ENCODE measurements at places on chromosomes 5 and 9.

- no peak for DNase-seq
Measured at GRCh38 chr5:101142102-101142501, 239.0 kb upstream of the ST8SIA4 start.

DNA sequence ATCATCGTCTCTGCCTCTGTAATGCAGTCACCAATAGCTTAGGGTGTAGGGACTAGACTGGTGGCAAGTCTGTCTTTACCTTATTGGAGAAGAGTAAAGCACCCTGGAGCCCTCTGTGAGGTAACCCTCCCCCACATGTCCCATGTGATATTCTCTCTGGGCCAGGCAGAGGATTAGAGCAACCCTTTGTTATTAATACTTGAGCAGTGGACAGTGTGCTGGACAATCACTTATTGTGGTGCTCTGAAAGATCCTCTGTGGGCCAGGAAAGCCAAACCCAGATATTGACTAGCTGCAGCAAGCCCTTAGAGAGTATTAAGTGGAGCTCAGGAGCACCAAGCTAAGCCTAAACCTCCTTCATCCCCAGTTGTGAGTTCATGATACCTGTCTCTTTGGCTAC is 139.7 kb upstream of the RUSC2 start:
- no peak for DNase-seq

- DNase-seq, result no peak
Measured at GRCh38 chr5:166353580-166353979, 1937.9 kb upstream of the WWC1 start.

DNA sequence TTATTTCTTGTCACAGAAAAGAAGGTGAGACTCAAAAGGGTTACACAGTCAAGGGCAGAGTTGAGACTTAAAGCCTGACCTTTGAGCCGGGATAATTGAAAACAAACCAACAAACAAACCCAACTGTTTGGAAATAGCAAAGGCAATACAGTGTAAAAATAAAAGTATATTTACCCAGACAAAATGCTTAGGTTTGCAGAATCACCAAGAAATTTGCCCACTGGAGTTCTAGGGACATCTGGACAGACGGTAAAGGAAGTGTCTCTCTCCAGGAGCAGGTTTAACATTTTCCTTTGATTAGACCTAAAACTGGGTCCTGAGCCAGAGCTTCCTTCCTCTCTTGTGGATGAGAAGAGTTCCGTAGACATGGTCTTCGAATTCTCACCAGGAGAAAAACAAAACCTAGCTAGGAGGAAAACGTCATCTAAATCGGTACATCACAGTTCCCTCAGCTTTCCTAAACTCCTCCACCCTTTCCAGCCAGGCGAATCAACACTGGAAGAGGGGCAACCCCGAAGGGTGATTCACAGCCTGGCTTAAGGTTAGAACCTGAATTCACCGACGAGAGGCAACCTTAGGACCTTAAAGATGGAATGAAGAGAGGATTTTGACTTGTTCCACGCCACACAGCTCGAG is 673 bp downstream of the CDC25C start:
- no peak for DNase-seq

DNA sequence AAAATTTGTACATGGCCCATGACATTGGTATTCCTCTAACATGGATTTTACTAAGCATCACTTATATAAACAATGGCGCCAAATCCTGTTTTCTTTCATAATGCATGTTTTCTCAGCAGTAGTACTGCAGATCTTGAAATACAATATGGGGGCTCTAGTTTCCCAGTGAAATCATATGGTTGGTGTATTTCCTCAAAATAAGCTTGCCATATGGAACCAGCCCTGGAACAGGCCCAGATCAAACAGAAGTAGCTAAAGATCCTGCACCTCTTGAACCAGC is 163.9 kb downstream of the ZNF608 start:
- no peak for DNase-seq

DNA sequence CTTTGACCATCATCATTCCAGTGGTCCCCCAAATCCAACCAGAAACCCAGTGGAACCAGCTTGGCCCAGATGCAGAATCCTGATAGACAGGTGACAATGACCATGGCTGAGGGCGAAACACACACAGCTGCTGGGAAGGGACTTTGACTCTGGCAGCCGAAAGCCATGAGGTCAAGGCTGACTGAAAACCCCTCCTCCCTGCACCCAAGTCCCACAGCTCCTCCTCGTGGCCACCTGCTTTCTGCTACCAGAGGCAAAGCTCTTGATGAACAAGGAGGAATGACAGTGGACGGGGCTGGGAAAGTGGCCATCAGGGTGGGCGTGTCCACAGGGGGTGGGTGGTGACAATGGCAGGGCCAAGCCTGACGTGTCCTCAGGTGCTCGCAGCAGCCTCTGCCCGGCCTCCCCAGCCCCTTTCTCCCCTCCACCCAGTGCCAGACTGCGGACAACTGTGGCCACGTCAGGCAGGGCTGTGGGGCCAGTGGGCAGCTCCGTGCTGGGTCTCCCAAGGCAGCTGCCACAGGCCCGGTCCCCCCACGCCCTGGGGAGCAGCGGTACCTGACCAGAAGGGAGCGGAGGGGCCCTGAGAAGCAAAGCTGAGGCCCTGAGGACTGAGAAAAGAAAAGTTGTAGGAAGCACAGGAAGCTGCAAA is 30.8 kb upstream of the SARDH start:
- no peak for DNase-seq

DNA sequence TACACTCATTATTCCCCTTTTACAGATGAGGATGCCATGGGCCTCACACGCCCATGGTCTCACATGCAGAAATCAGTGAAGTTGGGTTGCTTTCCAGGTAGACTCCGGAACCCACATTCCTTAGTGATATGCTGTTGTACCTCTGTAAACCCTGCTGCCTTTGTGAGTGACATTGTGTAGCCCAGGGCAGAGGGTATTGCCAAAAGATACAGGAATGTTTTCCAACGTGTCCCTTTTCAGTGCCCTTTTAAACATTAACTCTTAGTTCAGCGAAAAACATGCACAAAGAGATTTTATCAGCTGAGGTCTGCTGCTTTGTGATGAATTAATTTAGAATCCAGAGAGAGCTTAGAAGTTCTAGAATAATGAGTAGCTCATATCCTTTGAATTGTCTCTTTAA is 38.3 kb upstream of the TRMT10B start:
- no peak for DNase-seq

DNA sequence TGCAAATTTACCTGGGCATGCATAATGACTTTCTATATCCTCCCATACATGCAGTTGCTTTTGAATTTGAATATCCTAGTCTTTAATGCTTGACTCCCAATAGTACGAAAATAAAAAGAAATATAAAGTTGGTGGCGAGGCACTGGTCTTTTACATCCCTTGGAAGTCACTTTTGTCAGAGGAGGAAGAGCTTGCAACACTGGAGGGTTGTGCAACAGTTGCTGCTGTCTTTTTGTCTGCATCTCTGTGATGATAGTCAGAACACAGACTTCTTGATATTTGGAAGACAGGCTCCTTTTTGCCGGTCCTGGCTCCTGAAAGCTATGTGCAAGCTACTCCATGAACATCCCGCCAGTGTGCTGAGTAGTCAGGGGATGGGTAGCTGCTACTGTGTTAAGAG is 16.8 kb upstream of the SGCD start:
- no peak for DNase-seq

DNA sequence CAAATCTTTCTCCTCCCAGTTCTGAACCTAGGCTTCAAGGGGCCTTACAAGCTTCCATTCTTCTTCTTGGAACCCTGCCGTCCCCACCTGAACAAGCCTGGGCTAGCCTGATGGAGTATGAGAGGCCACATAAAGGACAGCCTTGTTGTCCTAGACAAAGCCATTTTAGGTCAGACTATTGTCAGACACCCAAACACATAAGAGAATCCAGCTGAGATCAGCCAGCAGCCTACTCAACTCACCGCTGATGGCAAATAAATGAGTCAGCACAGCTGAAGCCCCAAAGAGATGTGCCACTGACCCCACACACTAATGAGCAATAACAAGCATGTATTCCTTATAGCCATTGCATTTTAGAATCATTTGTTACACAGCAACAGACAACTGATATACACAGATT is 33.8 kb downstream of the SVEP1 start:
- no peak for DNase-seq

GRCh38 chr9:5518171-5518936 is 8.0 kb downstream of the PDCD1LG2 start:
- no peak for DNase-seq

- DNase-seq, result no peak
Measured at GRCh38 chr5:7991125-7991821, 122.3 kb downstream of the MTRR start.

GRCh38 chr5:8184455-8185063 is 315.6 kb downstream of the MTRR start:
- DNase-seq, result no peak

DNA sequence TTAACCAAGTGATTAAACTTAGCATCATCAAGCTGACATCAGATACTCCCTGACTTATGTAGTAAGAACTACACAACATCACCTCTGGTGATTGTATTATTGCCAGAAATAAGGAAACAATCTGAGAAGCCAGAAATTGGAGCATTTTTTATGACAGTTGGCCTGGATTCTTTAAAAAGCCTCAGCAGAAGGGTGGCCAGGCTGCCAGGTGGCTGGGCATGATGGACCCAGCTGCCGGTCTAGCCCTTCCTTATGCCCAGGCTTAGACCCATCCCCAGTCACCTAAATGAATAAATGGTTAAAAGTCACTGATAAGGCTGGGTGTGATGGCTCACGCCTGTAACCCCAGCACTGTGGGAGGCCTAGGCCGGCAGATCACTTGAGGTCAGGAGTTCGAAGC is 12.8 kb downstream of the OR1K1 start:
- DNase-seq, result no peak

DNA sequence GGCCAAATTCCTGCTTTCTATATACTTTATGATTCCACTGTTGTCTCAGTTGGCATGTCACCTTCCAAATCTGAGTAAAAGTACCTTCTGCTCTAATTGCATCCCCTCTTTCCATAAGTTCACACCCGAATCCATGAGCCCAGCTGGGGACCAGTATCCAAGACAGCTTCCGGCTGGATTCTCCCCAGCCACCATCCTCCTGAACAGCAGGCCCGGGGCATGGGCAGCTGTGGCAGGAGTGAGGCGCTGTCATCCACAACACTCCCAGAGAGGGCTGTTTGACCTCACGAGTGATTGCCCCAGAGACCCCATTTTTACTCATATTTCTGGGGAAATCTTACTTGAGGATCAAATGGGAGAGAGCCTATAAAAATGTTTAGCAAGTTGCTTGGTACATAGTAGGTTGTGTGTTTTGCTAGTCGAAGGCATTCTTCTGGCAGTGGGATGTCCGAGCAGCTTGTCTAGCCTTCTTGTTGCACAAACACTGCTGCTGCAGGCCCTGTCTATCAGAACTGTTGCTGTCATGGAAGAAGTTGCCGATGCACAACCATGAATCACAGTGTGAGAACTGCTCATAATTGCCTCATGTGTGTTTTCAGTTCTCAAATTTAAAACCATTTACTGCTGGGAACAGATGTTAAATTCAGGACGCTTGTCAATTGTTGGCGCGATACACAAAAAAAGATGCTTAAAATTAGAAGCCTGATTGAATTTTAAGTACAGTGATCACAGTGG is 93.8 kb downstream of the HSPA4 start:
- no peak for DNase-seq

- peak; percentile 43 for DNase-seq
Measured at GRCh38 chr9:99822109-99822805, 572 bp downstream of the NR4A3 start.

DNA sequence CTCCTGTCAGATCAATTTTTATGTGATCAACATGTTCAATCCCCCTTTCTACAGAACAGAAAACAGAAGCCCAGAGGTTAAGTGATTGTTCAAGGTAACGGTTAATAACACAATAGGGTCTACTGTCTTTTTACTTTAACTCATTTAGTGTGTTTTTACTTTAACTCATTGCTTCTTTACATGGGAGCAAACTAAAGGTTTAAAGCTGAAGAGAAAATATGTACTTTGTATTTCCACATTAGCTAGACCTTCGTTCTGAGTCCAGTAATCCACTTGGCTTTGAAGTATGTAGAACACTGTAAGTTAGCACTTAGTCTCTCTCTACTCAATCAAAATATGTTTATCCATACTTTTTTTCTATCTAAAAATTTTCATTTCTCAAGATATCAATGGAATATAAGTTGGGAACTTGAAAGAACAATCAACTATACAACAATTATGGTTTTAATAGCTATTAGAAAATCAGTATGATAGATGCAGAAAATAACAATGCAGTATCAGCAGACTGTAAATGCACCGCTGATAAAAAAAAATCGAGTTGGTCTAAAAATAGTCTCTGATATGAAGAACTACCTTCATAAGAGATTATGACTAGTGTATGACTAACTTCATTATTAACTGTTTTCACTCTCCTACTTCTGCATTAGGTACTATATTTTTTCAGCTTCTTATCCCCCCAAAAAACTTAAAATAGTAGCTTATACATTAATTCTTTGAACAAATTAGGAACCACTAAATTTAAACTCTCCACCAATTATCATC is 20.6 kb downstream of the PGGT1B start:
- DNase-seq, result no peak

- DNase-seq, result peak; percentile 82
Measured at GRCh38 chr9:113581865-113582697, 118.6 kb downstream of the RGS3 start.

DNA sequence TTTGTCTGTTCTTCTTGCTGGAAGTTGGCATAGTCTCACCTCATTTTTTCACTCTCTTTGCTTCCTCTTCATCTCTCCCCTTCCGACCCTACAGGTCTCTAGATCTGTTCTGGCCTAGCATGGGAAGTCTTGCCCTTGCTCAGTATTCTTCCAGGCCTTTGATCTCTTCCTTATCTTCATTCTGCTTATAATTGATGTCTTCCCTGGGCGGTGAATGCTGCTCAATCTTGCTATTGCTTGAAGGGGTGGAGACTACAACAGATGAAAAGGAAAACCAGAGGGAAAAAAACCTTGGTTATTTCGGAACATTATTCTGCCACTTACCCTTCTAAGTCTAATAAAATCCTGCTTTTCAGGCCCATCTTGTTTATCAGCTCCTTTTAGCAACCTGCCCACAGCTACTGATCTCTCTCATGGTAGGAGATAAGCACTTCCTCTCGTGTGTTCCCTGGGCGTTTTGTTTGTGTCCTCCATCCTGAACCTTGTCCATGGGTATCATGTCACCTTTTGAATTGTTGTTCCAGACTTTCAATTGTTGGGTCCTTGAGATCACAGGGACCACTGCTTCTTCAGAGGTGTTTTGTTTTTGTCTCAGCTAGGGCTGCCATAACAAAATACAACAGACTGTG is 375.6 kb downstream of the ADGRV1 start:
- no peak for DNase-seq

GRCh38 chr9:6695121-6695814 is 49.7 kb upstream of the GLDC start:
- DNase-seq, result no peak

Measured in activated T-helper 2 cell treated with anti-CD3 and anti-CD28 coated beads, Interferon-gamma antibody, Interleukin-2, Interleukin-4, amounts not matched to agents 10 μg/mL and 5 μg/mL and 100 μg/mL, durations not matched to agents 14 hours and 24 hours and 36 hours (primary cell).